Mesothelial cell of epicardium (in vitro differentiated cells): ENCODE measurements at places on chromosomes 11 and 22. TPM values are rescaled to one million over a fixed set of nuclear protein-coding genes. Genes with fewer than 3 reads are reported as not detected.
A peak's percentile ranks its signal among the peaks of the same experiment; 100 is the strongest.

BCO2 gene
- 38.2 to 43.4 TPM (median 38.9 TPM) in 3 replicates for total RNA-seq

- no peak for DNase-seq
Observed at GRCh38 chr11:68480193-68480592, 19.6 kb downstream of the PPP6R3 start.

DNA sequence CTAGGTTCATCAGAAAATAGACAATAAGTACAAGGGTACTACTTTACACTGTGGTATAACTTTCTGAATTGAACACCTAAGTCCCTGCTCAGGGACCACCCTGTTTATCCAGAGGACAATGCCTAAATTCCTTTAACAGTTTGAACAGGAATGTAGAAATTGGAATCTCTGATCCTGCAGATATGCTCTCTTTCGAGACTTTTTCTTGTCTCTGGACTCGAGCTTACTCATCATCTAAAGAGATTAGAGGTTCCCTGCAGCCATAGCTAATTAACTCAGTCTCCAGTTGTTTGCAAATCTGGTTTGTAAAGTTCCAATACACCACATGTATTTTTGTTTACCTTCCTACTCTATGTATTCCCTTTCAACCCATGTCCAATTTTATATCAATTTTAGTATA is 1.0 kb downstream of the HOATZ start:
- no peak for DNase-seq

MSANTD4 gene
- 22.9 to 24.8 TPM (median 24.4 TPM) in 3 replicates for total RNA-seq

- no peak for DNase-seq
Observed at GRCh38 chr11:47354913-47355282, 2.4 kb upstream of the MYBPC3 start.

GRCh38 chr11:116231543-116231942 is 541.2 kb downstream of the BUD13 start:
- DNase-seq, result no peak

GRCh38 chr11:64608636-64609035 is 17.6 kb downstream of the SLC22A12 start:
- no peak for DNase-seq

ENTHD1 gene
- not detected in 3 replicates for total RNA-seq

- DNase-seq, result no peak
Observed at GRCh38 chr11:68266121-68266891, 5.5 kb downstream of the C11orf24 start.

DNA sequence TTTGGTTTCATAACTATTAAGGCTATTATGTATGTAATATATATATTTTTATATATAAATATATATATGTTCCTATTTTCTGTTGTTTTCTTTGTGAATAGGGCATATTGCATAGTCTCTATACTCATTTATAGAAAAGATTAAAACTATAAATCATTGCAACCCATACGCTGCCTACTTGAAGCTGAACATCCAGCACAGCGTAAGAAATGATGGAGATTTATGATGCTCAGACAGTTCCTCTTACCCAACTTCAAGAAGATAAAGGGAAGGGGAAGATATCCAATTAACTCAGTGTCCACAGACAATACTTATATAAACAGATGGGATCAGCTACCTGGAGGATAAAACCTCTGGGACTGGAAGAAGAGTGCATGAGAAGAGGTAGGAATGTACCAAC is 791.7 kb downstream of the FAM181B start:
- DNase-seq, result no peak

- no peak for DNase-seq
Observed at GRCh38 chr11:47109727-47110246, 66.9 kb downstream of the ARFGAP2 start.

SULT4A1 gene
- total RNA-seq, result 7.1 to 8.7 TPM (median 7.2 TPM) in 3 replicates

DNA sequence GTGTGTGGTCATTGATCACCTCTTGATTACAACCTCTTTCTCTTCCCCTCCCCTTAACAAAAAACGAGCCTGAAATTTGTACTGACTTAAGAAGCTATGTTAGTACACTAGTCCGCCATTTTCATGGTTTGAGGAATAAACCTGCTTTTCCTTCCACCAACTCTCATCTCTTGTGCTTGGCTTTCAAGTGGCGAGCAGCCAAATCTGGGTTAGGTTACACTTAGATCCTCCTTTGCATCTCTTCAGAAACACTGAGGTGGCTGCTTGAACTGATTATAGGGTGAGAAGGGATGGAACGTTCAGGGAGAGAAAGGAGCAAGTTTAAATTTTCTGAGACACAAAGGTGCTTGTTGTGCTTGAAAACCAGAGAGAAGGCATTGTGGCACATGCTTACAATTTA is 2171.4 kb downstream of the LRRC4C start:
- no peak for DNase-seq

SOX10 gene
- total RNA-seq, result 0.07 to 0.33 TPM (median 0.09 TPM) in 3 replicates

- no peak for DNase-seq
Observed at GRCh38 chr11:75150879-75151278, at the start of gene SLCO2B1. Gene SLCO2B1 (plus strand): TSS chr11:75151107. CDS start chr11:75151382, 275 bp downstream.

- no peak for DNase-seq
Observed at GRCh38 chr11:104484804-104485554, 321.0 kb upstream of the PDGFD start.

UVRAG gene
- 27.3 to 27.6 TPM (median 27.4 TPM) in 3 replicates for total RNA-seq

GRCh38 chr22:18931905-18932652 is 4.0 kb downstream of the PRODH start:
- no peak for DNase-seq

DNA sequence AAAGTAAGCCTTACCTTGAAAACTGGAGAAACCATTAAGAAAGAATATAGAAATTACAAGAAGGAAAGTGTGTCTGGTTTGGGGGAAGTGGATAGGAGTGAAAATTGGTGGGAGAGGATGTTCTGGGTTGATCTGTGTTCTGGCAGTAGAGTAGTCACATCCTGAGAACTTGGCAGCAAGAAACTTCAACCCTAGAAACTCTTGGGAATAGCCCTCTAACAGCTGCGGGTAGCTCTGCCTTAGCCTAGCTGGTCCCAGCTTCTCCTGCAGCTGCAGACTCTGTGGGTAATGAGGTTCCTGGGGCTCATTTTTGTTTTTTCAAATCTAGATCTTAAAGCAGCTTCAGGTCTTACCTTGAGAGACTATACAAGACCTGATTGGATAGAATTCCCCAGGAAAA is 24.2 kb upstream of the OR6X1 start:
- no peak for DNase-seq

NAALADL1 gene
- 1.2 to 1.8 TPM (median 1.5 TPM) in 3 replicates for total RNA-seq

DNA sequence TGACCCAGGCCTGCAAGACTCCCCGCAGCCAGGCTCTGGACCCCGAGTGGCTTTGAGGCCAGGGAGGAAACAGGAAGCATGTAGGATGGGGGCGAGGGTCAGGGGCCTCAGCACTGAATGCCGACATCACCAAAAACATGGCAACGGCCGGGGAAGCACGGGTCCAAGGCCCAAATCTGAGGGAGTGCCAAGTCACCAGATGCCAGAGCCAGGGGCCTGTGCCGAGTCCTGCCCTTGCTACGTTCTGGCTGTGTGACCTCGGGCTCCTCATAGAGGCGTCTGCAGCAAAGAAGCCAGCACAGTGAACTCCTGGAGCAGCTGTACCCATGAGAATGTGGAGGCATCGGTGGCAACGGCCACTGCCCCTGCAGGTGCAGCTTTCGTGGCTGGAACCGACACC is 420.7 kb downstream of the CTTN start:
- no peak for DNase-seq

DNA sequence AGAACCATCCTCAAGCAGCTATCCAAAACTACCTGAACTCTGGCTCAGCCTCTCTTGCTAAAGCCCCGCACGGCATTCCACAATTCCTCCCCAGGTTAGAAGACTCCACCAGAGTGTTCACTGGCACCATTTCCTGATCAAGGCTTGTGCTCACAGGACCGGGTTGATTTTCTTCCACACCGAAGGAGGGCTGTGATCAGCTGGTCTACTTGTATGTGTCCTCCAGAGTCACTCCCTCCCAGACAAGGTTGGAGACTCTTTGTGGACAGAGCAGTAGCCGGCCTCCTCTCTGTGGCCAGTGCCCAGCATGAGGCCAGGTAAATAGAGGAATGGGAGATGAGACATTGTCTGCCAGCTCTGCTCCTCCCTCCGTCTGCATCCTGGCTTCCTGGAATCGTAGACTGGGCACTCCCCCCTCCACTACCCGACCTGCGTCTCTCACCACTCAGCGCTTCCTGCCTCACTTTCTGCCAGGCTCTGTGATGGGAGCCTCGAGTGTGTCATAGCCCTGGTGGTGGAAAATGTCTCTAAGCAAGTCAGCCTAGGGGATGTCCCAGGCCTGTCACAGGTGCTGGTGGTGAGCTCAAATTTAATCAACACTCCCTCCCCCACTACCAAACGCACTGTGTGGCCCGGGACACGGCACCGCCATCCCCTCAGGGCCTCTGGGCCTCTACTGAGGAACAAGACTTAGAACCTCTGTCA is 12.5 kb upstream of the TMPRSS6 start:
- DNase-seq, result no peak

HBB gene
- total RNA-seq, result not detected in 3 replicates

UPK2 gene
- 2.2 to 3.0 TPM (median 2.7 TPM) in 3 replicates for total RNA-seq

TMPRSS6 gene
- 0.18 to 0.47 TPM in 2 of 3 replicates, not detected in the other for total RNA-seq

- no peak for DNase-seq
Observed at GRCh38 chr11:63099555-63099954, 44.5 kb downstream of the SLC22A24 start.

- DNase-seq, result no peak
Observed at GRCh38 chr11:134879341-134879740, 467.3 kb upstream of the B3GAT1 start.

- no peak for DNase-seq
Observed at GRCh38 chr11:117662255-117662654, 134.8 kb downstream of the DSCAML1 start.

DNA sequence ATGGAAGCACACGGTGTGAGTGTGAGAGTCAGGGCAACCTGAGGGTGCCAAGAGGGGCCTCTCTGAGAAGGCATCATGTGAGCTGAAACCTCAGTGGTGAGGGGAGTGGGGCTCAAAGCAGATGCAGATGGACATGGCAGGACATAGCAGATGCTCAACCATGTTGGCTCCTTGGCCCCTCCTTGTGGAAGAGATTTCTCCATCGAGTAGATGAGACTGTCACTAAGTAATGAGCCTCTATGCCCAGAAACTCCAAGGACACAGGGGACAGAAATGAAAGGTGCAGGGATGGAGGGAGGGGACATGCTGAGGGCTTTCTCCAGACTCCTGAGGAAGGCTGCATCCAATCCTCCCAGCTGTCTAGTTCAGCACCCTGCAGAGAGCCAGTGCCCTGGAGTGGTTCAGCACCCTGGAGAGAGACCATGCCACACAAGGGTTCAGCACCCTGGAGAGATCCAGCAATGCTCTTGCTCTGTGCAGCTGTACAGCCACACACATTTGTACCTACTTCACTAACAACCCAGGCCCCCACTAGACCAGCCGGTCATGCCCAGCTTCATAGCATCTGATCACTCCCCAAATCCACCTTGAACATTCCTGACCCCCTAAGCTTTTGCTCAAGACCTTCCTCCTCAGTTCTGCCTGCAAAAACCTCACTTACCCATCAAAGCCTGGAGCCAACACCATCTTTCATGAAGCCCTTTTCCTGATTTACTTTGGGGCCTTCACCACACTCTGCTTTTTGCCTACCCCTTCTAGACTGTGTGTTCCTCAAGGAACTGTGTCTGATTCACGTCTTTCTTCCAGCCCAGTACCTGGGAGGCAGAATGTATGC is 252.0 kb downstream of the CTTN start:
- DNase-seq, result peak; percentile 92

DNA sequence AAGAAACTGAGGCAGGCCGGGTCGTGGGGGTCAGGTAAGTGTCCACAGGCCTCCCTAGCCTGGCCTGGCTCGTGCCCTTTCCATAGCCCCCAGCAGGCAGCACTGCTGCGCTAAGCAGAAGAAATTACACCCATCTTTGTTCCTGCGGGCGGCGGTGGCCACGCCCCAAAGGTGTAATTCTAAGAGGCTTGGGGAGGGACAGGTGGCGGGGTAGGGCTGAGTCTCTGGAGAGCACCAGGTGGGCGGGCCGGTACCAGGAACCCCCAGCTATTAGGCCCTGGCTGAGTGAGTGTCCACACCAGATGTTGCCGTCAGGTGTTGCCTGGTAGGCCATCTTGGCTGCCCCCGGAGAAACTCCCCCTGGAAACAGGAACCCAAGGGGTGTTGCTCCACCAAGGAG is 12.3 kb upstream of the ARAP1 start:
- no peak for DNase-seq

CLDN5 gene
- total RNA-seq, result not detected in 3 replicates

- no peak for DNase-seq
Observed at GRCh38 chr11:121667836-121668235, 215.1 kb upstream of the SORL1-AS1 start.

DNA sequence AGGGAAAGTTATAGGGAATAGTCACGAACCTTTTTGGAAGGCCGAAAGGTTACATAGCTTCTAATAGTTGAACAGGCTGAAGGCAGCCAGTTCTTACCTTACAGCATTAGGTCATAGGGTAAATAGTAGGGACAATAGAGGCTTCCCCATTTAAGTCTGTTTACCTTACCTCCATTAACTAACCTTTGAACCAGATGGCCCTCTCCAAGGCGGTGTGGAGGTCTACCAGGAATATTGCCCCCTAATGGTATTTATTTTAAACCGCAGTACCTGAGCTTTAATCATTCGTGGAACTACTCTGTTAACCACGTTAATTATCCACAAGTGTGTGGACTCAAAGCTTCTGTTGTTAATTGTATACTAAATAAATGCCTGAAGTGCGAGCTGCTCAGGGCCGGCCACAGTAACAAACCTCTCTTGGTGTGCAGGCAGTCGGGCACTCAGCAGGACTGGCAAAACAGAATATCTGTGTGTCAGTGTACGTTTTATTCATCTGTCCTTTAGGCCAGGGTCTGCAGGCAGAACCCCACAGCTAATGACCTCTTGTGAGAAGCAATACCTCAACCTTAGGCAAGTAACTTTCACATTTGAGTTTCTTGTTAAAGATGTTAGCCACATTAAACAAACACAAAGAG is 81.7 kb downstream of the PRCP start:
- no peak for DNase-seq

CRYBA4 gene
- total RNA-seq, result not detected in 3 replicates
